Suprapubic skin (tissue), 4 donors: ENCODE measurements at places on chromosomes 6 and 20. TPM values are rescaled to one million over a fixed set of nuclear protein-coding genes. Genes with fewer than 3 reads are reported as not detected.
A peak's percentile ranks its signal among the peaks of the same experiment; 100 is the strongest.

- H3K27me3 ChIP-seq: peaks cover 27% of the 10 kb centered on the region
- peaks cover 18% of the 10 kb centered on the region for H3K4me1 ChIP-seq
- no peak for DNase-seq
- H3K36me3 ChIP-seq: no peaks in the 10 kb centered on the region
Observed at GRCh38 chr6:43276577-43277305, 21.3 kb upstream of the SLC22A7 start.

DNA sequence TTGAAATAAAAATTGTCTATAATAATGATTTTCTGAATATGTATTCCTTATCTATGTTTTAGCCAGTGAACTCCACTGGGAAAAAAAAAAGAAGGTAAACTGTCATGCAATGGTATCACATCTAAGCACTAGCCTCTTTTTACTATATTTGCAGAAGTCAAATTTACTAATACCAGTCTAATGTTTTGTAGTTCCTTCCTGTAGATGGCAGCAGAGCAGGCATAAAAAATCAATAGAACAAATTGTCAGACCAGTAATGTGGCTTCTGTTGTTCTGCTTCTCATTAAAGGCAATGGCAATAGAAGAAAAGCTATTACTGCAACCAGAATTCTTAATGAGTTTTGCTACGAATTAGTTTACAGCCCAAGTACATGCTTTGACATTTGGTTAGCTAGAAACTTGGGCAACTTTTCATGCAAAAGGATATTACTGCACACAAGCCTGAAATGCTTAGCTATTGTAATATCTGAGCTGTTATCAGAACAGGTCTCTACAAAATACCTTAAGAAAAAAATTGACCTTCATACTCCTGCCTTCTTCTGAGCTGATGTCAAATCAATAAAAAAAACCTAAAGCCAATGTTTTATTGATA is 476.9 kb downstream of the KHDRBS2 start:
- H3K4me3 ChIP-seq: no peak overlapping the region
- DNase-seq: no peak
- no peak overlapping the region for H3K27ac ChIP-seq
- no peaks in the 10 kb centered on the region for H3K4me1 ChIP-seq
- H3K27me3 ChIP-seq: no peaks in the 10 kb centered on the region

The PSORS1C2 gene
- 27.0 TPM for total RNA-seq

GRCh38 chr20:37598100-37598543 is 70.4 kb upstream of the BLCAP start:
- H3K27ac ChIP-seq: no peak overlapping the region
- no peaks in the 10 kb centered on the region for H3K36me3 ChIP-seq
- H3K4me3 ChIP-seq: no peak overlapping the region
- no peak for DNase-seq

The PDYN gene
- total RNA-seq: not detected

The MYLIP gene
- total RNA-seq: 33.3 TPM

DNA sequence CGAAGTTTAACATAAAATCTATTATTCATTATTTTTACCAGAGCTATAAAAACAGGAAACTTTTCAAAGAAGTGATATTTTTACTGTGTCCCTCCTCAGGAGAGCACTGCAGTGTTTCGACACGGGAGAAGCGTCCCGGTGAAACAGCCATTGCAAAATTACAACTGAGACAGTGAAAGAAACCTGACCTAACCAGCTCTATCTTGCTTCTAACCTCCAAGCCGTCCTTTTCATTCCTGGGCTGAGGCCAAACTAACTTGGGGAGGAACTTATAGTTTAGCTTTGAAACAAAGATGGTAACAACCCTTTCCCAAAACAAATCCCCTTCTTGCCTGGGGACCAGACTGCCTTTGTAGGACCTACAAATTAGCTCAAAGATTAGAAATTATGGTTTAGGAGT is 79.2 kb downstream of the WDR27 start:
- H3K27me3 ChIP-seq: no peaks in the 10 kb centered on the region
- H3K27ac ChIP-seq: no peak overlapping the region
- H3K4me3 ChIP-seq: no peak overlapping the region
- no peaks in the 10 kb centered on the region for H3K4me1 ChIP-seq
- peaks cover 28% of the 10 kb centered on the region for H3K36me3 ChIP-seq
- DNase-seq: no peak

The GINS1 gene
- total RNA-seq: 2.4 TPM

DNA sequence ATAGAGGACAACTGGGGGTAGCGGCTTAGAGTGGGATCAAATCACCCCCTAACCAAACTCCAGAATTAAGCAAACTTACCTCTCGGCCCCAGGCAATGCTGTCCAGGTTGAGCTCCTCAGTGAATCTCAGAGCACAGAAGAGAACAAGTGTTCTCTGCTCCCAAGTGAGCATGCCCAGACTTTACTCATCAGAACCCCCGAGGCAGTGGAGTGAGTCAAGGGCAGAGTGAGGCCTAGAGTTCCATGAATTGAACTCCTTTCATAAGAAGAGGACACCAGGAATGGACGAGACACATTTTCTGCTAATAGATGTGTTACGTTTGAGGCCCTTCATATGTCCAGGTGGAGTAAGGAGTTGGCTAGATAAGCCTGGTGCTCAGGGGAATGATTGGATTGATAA is 134.0 kb upstream of the DTNBP1 start:
- DNase-seq: no peak
- H3K27me3 ChIP-seq: no peaks in the 10 kb centered on the region
- H3K36me3 ChIP-seq: no peaks in the 10 kb centered on the region
- H3K4me1 ChIP-seq: peaks cover 1% of the 10 kb centered on the region

GRCh38 chr20:8150591-8150990 is 18.5 kb downstream of the PLCB1 start:
- H3K27me3 ChIP-seq: no peaks in the 10 kb centered on the region
- H3K36me3 ChIP-seq: no peaks in the 10 kb centered on the region
- no peak overlapping the region for H3K4me3 ChIP-seq
- peaks cover 21% of the 10 kb centered on the region for H3K4me1 ChIP-seq
- no peak for DNase-seq

The HUS1B gene
- total RNA-seq: 0.68 TPM

The LINC00237 gene
- total RNA-seq: not detected

The VSTM2L gene
- 0.78 TPM for total RNA-seq

The TDRD6 gene
- 0.49 TPM for total RNA-seq

DNA sequence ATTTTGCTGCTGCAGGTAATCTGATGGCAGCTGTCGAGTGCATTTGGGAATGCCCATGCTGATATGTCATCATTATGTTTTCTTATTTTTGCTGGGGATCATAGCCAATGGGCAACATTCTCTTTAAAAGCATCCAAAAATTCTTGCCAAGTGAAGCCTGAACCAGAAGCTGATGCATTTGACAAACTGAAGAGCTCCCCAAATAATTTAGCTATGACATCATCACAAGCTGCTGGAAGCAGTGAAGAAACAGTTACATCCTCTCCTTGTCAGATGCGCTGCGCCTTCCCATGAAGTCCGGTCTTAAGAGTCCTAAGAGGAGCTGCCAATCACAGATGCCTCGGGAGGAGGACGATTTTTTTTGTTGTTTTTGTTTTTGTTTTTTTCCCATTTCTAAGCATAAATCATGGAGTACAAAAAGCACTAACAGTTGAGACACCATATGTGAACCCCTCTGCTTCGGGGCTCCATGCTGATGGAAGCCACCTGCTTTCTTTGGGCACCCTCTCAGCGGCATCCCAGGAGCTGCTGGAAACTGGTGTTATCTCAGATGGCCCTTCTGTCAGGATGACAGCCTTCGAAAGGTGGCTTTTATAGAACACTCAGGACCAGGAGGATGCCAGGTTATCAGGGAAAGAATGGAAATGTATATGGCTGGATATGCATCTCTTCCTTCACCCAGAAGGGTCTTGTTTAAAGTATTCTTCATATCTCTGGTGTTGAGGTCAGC is 56.1 kb upstream of the FOXQ1 start:
- no peaks in the 10 kb centered on the region for H3K4me1 ChIP-seq
- no peaks in the 10 kb centered on the region for H3K36me3 ChIP-seq
- H3K4me3 ChIP-seq: no peak overlapping the region
- H3K27me3 ChIP-seq: peaks cover 3% of the 10 kb centered on the region
- H3K27ac ChIP-seq: no peak overlapping the region
- DNase-seq: no peak

DNA sequence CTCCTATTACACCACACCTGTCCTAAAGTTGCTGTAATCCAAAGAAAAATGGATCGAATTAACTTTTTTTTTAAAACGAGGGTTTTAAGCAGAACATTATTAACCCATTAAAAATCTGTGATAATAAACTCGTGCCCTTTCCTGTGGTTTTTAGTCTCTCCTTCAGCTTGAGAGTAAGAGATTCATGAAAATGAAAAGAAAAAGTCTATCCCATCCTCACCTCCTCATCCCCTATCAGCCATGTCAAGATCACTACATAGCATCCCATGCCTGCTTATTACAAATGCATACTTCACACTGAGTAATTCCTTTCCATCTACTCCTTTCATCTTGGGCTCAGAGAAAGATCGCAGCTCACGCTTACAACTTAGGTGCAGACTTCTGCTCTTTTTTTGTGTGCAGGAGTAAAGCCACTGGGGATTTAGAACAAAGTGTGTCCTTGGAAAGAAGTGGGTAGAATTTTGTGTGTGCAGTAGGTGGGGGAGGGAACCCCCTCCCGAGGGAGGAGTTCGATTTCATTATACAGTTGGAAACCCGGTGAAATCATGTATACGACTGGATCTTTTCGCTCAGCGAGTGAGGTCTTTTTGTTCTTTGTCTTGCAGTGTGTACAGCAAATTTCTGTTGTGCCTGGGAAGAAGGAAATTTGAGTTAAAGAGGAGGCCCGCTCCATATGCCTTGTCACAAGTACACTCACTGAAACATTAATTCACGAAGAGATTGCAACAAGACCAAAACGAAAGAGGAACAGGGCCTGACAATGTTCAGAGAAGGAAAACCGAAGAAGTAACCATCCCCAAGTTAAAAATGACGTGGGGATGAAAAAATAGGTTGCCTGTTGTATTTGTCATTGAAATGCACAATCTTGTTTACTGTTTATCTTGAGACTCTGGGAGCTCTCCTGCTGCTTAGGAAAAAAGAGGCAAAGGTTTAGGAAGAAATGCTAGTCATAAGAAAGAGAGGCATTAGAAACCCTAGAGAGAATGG is 146.5 kb upstream of the ZNF217 start:
- no peaks in the 10 kb centered on the region for H3K36me3 ChIP-seq
- H3K4me3 ChIP-seq: peak overlapping the region; percentile 35
- DNase-seq: no peak
- H3K27ac ChIP-seq: peak overlapping the region; percentile 88

DNA sequence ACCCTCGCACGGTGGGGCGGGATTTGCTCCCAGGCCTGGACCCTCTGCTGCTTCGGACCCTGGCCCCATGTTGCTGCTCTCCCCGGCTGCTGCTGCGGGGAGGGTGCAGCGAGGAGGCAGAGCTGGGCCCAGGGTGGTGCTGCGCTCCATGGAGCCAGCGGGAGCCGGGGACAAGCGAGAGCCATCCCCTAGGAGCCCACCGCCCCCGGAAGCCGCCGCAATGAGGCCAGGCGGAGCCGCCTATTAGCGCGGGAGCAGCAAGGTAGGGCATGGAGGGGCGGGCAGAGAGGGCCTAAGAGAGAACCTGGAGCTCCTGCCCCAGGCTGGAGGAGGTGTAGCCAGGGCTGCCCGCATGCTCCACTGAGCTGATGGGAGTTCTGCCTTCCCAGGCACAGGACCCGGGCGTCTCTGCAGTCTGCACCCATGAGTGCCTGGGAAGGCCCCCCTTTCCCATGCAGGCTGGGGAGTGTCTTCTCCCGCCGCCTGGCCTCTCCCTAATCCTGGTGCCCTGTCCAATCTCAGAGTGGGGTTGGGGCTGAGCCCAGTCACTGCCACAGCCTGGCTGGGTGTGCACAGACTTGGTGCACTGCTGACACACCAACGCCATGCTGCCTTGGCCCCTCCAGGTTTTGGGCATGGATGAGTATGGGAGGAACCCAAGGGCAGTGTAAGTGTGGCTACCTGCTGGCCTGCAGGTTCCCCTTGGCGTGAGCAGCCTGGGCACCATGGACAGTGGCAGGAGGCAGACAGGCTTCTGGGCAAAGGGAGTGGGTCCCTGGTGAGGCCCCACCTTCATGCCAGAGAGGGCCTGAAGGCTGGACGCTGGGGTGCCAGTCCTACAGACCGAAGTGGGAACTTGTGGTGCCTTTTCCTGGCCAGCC is 360.6 kb upstream of the MAP3K7 start:
- no peaks in the 10 kb centered on the region for H3K27me3 ChIP-seq
- H3K36me3 ChIP-seq: no peaks in the 10 kb centered on the region
- H3K4me1 ChIP-seq: no peaks in the 10 kb centered on the region

GRCh38 chr6:151702851-151703658 is 104.4 kb upstream of the ESR1 start:
- H3K36me3 ChIP-seq: no peaks in the 10 kb centered on the region
- no peak overlapping the region for H3K27ac ChIP-seq
- no peaks in the 10 kb centered on the region for H3K27me3 ChIP-seq
- DNase-seq: no peak
- no peak overlapping the region for H3K4me3 ChIP-seq

DNA sequence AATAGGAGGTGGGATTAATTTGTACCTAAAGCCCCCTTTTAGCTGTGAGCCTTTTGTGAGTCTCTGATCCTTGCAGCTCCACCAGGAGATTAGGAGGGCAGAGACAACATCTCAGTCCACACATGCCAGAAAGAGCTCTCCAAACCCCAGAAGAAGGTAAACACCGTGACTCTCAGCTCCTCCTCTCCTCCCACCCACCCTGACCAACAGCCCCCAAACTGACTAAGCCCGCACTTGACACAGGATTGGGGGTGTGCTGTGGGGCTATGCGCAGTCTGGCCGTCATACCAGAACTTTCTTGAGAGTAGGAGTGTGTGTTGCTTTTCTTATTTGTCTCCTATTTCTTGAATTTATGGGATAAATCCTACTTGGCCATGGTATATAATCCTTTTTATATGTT is 164.7 kb upstream of the SNX9 start:
- DNase-seq: no peak
- H3K4me1 ChIP-seq: no peaks in the 10 kb centered on the region
- no peak overlapping the region for H3K27ac ChIP-seq
- no peak overlapping the region for H3K4me3 ChIP-seq
